ENCODE measurements at places on chromosomes 7 and 10.

DNA sequence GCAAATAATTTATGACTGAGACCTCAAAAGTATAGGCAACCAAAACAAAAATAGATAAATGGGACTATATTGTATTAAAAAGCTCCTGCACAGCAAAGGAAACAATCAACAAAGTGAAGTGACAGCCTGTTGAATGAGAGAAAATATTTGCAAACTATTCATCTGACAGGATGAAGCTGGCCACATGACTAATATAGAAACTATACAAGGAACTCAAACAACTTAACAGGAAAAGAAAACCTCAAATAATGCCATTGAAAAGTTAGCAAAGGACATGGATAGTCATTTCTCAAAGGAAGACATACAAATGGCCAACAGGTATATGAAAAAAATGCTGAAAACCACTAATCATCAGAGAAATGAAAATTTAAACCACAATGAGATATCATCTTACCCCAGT, 245.1 kb downstream of the STK31 start:
- DNase-seq = no peak

- DNase-seq = no peak
Measured at GRCh38 chr7:120802751-120803150, 55.2 kb downstream of the TSPAN12 start.

GRCh38 chr7:66732439-66732838, 8.1 kb upstream of the RABGEF1 start:
- no peak for DNase-seq

DNA sequence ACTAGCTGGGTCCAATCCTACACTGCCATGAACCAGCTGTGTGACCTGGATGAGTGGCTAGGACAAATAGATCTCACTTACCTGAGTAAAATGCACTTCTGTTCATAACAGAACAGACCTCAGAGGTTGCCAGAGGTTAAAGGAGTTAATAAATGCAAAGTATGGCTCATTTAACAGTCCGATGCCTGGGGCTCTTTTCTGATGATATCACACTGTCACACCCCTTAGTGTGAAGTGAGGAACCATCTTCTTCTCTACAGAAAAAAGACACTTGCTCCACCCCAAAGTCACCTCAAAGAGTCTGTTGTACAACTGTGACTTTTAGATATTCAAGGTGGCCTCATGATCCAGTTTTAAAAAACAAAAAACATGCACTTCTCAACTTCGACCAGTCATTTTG, 21.5 kb upstream of the TARP start:
- DNase-seq = no peak

GRCh38 chr7:138843632-138844580, 45.9 kb upstream of the ATP6V0A4 start:
- no peak for DNase-seq

DNA sequence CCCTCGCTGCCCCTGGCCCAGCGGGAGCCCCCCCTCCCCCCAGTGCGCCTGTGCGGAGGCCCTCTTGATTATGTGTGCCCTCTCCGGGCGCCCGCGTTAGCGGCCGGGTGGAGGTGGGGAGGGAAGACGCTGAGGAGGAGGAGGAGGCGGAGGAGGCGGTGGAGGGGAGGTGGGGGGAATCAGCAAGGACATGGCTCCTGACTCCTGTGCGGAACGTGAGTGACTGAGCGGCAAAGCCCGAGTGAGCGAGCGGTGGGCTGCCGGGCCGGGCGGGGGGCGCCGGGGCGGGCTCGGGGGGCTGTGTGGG, 201 bp downstream of the MLLT10 start:
- no peak for DNase-seq

DNA sequence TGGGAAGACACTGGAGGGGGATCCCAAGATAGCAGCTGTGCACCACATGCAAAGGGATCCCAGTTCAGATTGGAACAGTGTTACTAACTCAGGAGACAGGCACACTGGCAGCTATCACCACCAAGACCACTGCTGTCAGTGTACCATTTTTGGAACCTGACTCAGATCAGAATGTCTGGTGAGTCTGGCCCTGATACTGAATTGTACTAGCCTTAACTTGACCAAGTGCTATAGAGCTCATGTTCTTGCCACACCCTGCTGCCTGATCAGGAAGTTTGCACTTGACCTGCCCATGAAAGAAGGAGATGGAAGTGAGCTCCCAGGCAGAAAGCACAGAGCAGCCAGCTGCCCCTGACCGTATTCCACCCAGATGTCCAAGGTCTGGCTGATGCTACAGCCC, 4.8 kb upstream of the PRRT4 start:
- DNase-seq = no peak

DNA sequence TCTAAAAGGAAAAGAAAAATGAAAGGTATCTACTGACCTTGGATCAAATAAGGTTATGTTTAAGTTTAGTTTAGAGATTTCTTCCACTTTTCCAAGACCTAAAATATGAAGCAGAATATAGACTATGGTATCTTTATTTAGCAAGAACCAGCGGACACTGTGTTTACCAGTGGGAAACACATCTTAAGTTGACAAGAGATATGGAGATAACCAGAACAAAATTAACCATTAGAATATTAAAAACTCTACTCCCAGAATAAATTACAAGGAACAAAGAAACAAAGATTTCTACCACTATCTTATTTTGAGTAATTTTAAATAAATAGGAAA, 86.9 kb downstream of the IMMP2L start:
- DNase-seq = no peak

GRCh38 chr7:129925416-129926002, 27.3 kb downstream of the UBE2H start:
- DNase-seq = no peak

DNA sequence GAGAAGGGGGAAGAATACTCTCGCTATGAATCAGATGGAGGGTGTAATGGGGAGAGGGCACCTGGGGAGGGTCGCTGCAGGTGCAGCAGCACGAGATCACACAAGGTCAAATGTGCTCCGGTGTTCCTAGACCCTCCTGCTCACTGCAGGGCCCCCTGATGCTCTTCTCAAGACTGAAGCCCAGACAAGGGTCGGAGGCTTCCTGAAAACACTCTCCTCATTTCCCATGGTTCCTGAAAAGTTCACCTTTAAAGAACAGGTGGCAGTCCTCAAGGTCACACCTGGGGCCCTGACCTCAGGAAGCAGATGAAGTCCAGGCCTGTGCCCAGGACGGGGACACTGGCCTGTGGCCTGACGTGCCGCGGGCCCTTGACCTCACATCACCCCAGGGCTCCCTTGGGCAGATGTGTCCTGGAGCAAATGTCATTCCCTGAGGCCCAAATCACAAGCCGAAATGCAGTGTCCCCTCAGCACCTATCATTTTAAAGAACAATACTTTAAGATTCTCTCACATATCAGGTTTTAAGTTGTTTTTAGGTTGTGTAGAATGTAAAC, 289.8 kb downstream of the GLRX3 start:
- DNase-seq = no peak

DNA sequence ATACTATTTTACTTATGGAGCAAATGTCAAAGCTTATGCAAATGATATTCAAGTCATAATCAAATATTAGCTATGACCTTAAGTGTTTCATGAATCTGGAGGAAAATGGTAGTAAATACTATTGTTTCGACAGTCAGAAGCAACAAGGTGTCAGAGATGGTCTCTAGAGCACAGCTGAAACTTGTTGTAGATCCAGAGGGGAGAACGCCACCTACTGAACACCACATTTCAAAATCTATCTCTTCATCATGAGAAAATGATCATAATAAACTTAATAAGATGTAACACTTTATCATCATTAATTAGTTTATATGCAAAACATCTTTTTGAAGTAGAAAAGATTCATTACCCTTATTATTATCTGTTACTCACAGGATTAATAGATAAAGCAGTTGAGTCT, 418.7 kb downstream of the GATA3 start:
- DNase-seq = no peak

GRCh38 chr10:108685863-108686531, 1237.3 kb downstream of the XPNPEP1 start:
- DNase-seq = no peak

DNA sequence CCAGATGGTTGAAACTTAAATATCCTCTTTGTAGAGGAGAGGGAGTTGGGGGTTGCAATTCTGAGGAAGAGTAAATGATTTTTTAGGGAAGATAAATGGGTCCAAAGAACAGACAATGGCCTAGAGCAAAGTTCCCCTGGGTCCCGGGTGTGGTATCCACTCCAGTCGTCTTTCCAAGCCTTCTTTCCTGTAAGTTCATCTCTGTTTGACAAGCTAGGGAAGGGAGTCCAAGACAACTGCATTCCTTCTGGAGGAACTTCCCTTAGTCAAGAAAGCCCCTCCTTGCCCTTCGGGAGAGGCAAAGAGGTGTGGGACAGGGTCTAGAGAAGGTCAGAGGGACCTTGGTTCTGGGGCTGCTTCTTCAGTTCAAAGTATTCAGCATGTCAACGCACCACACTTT, 33.4 kb downstream of the C10orf71 start:
- DNase-seq = no peak

- DNase-seq = no peak
Measured at GRCh38 chr7:112366886-112367285, 83.4 kb upstream of the IFRD1 start.

DNA sequence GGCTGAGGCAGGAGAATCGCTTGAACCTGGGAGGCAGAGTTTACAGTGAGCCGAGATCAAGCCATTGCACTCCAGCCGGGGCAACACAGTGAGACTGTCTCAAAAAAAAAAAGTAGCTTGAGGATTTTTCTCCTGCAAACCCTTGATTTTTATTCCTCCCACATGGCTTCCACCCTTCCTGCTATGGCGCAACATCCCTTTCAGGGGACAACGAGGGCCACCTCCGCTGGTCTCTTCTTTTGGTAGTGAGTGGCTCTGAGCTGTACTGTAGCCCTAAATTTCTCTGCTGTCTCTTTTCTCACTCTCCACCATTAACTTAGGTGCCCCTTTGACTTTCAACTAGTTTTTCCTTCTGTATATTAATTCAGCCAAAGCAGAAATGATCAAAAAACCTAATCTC, 113.4 kb downstream of the HIPK2 start:
- no peak for DNase-seq

All from BJ (cell line).